ENCODE measurements at places on chromosomes 13 and 19.

GRCh38 chr19:41895745-41896580 lies 13.0 kb downstream of the ARHGEF1 start:
- DNase-seq = no peak

DNA sequence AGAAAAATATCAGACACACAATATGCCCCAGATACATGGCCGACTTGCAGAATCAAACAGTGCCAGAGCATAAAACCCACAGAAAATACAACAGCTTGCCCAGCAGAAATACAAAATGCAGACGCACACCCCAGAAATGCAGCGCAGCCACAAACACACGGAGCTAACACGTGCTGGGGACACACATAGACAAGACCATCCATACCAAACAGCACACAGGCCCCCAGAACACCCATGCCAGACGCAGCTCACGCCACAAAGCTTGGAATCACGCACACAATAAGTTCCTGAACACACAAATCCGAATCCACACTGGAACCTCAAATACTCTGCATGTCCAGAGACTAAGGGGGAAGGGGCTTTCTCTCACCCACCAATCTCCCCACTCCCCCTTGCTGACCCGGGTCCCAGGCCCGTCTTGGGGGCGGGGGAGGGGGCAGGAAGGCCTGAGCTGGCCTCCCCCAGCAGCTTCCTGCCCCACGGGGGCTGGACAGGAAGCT lies 17.2 kb downstream of the CCDC97 start:
- DNase-seq = peak; percentile 26

DNA sequence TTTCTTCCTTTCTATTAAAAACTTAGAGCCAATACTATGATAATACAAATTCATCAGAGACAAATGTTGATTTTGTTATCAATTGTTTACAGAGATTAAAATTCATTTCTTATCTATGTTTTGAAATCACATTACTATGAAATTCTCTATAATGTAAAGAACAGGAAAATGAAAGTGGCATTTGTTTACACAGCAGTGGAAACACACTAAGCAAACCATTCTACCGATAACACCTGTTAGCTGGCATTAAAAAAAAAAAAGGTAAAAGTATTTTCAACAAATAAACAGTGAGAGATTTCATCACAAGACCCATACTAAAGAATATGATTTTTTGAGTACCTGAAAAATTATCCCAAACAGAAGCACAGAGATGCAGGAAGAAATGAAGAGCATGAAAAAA lies 4.8 kb upstream of the CCDC70 start:
- DNase-seq = no peak

DNA sequence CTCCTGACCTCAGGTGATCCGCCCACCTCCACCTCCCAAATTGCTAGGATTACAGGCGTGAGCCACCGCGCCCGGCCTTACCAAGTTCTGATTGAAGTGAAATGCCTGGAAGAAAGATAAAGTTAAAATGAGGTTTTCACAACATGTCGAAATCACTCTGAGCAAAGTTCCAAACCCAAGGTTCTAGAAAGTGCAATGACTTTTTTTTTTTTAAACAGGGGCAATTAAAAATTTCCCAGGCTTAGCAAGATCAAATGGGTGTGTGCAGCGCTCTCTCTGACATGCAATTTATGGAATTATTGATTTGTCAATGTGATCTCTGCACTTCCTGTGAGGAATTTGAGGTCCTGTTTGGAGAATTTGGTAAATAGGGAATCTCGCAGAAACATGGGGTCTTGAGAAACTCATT lies 12.8 kb upstream of the MAP2K2 start:
- DNase-seq = no peak

GRCh38 chr13:44211286-44211685 lies 162.3 kb upstream of the SERP2 start:
- no peak for DNase-seq

Data from erythroblast (primary cell).